Stimulated activated CD8-positive, alpha-beta memory T cell treated with anti-CD3 and anti-CD28 coated beads, Interleukin-7, amount 100 ng/mL, for 1 hour (primary cell): ENCODE measurements at places on chromosomes 6 and 20.

DNA sequence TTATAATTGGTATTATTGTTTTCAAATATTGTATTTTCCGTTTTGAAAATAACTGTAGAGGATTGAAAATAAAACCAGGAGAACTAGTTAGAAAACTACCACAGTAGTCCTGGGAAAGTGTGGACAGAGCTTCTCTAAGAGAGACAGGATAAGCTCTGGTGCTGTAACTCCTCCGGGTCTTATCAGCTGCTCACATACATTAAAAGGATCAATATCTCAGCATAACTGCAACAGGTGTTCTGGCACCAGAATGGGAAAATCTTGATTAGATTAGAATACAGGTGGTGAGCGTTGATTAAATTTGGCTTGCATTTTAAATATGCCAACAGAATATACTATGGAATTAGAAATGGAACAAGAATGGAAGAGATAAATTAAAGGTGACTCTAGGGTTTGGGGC is 1138.9 kb upstream of the ADGRB3 start:
- no peak for DNase-seq

DNA sequence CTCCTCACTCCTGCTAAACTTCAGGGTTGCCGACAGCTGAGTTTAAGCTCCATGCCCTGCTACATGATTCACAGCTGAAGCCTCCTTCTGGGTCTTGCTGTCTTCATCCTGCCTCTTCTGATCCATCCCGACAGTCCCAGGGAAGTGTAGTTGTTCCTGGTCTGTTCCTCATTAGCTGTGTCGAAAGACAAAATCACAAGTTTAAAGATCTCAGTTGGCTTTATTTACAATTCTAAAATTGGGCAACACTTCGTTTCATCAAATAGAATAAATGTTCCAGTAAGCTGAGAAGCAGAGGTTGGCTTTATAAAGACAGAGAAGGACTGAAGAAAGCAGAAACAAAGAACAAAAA is 4.1 kb upstream of the SLC2A10 start:
- no peak for DNase-seq

- no peak for DNase-seq
These were observed 35.0 kb upstream of the DSE start for GRCh38 chr6:116335612-116336215.

DNA sequence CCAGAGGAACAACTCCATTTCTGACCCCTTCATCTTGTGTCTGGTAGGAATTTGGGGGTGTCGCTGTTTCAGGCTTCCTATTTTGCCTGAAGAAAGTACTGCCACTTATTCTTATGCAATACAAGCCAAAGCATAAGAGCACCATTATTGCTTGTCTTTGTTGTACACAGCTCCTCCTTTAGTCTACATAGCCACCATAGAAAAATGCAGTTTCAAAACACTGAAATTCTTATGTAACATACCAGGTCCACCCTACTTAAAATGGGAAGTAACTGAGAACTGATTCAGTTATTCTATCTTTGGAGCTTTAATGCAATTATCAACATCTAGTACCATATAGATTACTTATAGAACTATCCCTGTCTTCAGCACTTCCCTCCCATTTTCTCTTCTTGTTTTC is 255.5 kb downstream of the ARHGAP18 start:
- DNase-seq, result no peak

GRCh38 chr20:39227416-39227815 is 265.3 kb downstream of the DHX35 start:
- no peak for DNase-seq

DNA sequence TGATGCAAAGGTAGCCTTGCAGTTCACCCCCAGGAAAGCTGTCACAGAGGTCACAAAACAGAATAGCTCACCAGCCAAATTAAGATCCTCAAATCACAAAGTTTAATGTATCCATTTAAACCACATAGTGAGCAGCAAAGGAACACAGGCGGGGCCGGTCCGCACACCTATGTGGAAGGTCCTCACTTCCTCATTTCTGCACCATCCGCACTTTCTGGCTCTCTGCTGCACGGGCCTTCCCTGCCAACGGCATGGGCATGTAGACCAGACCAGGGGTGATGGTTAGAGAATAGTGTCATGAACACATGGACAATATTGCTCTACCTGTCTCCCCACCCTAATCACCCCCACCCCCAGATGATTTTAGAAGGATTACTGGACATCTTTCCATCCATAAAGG is 12.1 kb upstream of the TBXT start:
- DNase-seq, result no peak

DNA sequence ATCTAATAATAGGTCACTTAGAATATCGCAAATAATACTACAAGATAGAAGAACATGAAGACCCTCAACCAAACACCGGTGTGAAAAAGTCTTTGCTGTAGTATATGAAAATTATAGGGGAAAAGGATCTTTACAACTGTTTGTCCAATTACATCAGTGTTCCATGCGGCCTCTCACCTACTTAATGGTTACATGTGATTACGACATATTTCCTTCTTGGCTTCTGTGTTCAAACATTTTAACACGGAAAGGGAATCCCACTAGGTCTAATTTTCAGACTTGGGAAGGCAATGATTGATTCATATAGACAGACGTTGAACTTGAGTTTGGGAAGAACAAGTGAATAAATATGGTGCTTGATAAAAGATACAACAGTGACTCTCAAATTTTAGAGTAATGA is 273.4 kb downstream of the KIF16B start:
- DNase-seq, result no peak

- no peak for DNase-seq
These were observed 20.9 kb downstream of the PHF20 start for GRCh38 chr20:35792740-35793139.

DNA sequence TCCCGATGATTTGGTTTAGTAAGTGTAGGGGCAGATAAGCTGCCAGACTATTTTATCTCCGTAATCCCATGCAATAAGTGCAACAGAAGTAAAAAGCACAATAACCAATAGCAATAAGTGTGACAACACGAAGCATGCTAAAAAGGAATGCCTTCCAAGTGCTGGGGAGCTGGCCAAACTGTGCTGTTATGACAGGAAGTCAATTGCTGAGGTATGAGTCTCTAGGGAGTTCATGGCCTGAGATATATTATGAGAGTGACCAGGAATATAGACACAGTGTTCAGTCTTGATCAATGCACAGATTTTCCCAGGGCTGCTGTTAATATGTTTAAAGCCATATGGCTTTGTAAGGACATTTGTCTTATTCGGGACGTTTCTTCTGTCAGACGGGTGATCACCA is 10.5 kb upstream of the ANGPT4 start:
- DNase-seq, result no peak

GRCh38 chr20:11124849-11125505 is 451.2 kb upstream of the JAG1 start:
- DNase-seq, result no peak

- DNase-seq, result no peak
These were observed 225.5 kb downstream of the BMP2 start for GRCh38 chr20:6993011-6993410.

GRCh38 chr20:32481311-32482142 is 103.6 kb downstream of the NOL4L start:
- DNase-seq, result no peak
